ENCODE measurements at places on chromosomes 13 and 19. TPM values are rescaled to one million over a fixed set of nuclear protein-coding genes. Genes with fewer than 3 reads are reported as not detected.

Gene PGLYRP1
- not detected for total RNA-seq

Gene HPN
- total RNA-seq: 0.09 TPM

Gene WASF3
- 11.2 TPM for total RNA-seq

Gene KCTD4
- total RNA-seq: not detected

Gene DAND5
- total RNA-seq: not detected

Gene SYT3
- not detected for total RNA-seq

Gene LGALS4
- total RNA-seq: 0.09 TPM

Gene PLIN5
- not detected for total RNA-seq

Gene HNRNPUL1
- 48.0 TPM for total RNA-seq

Gene ELSPBP1
- not detected for total RNA-seq

Gene MPV17L2
- 4.2 TPM for total RNA-seq

Gene KCNN1
- 0.34 TPM for total RNA-seq

Gene CCDC70
- total RNA-seq: not detected

Gene SOX1
- not detected for total RNA-seq

Gene GFY
- total RNA-seq: not detected

Gene IL4I1
- 0.47 TPM for total RNA-seq

Gene DKKL1
- total RNA-seq: 0.16 TPM

Gene ZNF98
- total RNA-seq: not detected

Gene LILRB4
- total RNA-seq: not detected

Gene KLK2
- not detected for total RNA-seq

Gene ZNF470
- total RNA-seq: 5.8 TPM

Gene NMRK2
- total RNA-seq: not detected

Gene AP2S1
- 155 TPM for total RNA-seq

Gene GPC6
- 144 TPM for total RNA-seq

Gene OVOL3
- not detected for total RNA-seq

Gene NLRP5
- total RNA-seq: not detected

Gene GYS1
- total RNA-seq: 20.4 TPM

Gene SYCN
- total RNA-seq: not detected

Gene GARIN5A
- 0.26 TPM for total RNA-seq

Gene RASGRP4
- total RNA-seq: not detected

Gene SYNGR4
- total RNA-seq: not detected

Gene SHFL
- total RNA-seq: 23.0 TPM

Gene EFNA2
- not detected for total RNA-seq

Gene CEACAM3
- total RNA-seq: not detected

Gene PSPC1
- total RNA-seq: 40.0 TPM

Gene DNM2
- 73.2 TPM for total RNA-seq

Gene NLRP11
- total RNA-seq: not detected

Gene UBE2L5
- not detected for total RNA-seq

Data from bronchial smooth muscle cell (primary cell).